ENCODE measurements at places on chromosomes 13 and 19. TPM values are rescaled to one million over a fixed set of nuclear protein-coding genes. Genes with fewer than 3 reads are reported as not detected.

Gene PALM3
- total RNA-seq: 0.34 TPM

Gene MYBPC2
- 0.21 TPM for total RNA-seq

- DNase-seq: no peak
Observed at GRCh38 chr13:31485651-31486051, 253.7 kb upstream of the RXFP2 start.

DNA sequence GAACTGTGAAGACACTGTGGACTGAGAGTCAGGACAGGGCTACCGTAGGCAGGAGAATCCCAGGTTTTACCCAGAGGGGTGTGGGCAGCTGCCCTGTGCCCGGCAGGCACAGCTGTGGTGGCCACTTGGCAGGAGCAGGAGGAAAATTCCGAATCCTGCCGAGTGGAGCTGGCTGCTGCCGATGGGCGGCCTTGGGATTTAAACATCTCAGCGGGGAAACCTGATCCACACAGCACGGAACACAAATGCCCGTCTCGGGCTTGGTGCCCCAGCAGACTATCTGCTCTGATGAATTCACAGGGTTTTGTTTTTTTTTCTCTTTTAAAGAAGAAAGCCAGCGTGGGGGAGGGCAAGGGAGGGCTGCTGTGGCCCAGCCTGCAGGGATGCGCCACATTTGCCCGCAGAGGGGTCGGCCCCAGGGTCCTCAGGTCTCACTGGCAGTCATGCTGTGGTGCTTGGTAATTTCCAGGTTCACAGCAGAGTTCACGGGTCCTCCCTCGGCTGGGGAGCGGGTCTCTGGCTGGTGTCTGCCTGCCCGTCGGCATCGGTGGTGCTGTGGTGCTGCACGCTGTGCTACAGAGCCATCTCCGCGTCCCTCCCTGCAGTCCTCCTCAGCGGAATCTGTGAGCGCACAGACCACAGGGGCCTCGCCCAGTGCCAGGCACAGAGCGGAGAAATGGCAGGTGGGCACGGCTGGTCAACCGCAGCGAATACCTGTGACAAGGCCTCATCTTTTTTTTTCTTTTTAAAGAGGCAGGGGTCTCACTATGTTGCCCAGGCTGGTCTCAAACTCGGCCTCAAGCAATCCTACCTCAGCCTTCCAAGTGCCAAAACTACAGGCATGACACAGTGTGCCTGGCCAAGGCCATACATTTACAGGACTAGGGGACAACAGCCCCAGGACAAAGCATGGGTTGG is 28.1 kb downstream of the MPND start:
- no peak for DNase-seq

DNA sequence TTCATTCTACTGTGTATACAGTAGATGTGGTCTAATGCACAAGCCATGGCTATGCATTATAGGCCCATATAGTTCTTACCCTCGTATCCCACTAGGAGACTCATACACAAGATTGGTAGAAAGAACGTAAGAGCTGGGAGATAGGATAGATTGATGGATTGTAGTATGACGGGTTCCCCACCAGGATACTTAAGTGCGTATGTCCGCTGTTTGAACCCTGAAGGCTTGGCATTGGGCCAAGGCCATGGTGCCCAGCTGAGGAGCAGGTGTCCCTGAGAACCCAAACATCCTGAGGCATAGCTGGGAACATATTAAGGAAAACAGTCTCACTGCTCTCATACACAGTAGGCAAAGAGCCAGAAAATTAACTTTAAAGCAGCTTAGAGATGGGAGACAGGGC is 617.5 kb upstream of the KLF12 start:
- DNase-seq: no peak

DNA sequence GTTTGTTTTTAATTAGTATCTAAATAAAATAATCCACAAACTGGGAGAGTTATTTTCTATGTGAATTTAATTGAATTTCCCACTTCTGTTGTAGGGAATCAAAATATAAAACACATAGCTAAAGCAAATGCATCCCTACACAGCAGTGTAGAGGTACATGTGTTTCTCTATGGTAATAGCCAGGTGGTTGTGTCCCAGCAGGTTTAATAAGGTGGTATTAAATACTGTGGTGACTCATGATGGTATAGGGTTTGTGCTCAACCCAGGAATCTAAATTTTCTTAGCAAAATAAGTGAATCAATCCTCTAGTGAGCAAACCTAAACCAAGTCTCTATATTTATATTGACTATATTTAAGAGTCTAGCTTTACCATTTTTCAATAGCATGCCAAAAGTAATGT is 30.0 kb downstream of the PCDH9 start:
- DNase-seq: no peak

DNA sequence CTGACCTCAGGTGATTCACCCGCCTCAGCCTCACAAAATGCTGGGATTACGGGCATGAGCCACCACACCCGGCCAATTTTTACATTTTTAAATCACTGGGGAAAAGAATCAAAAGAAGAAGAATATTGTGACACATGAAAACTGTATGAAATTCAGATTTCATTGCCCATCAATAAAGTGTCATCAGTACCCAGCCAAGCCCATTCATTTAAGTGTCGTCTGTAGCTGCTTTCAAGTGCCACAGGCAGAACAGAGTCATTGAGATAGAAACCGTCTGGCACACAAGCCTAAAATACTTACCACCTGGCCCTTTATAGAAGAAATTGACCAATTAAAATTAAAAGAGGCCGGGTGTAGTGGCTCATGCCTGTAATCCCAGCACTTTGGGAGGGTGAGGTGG is 15.3 kb downstream of the COLGALT1 start:
- DNase-seq: no peak

DNA sequence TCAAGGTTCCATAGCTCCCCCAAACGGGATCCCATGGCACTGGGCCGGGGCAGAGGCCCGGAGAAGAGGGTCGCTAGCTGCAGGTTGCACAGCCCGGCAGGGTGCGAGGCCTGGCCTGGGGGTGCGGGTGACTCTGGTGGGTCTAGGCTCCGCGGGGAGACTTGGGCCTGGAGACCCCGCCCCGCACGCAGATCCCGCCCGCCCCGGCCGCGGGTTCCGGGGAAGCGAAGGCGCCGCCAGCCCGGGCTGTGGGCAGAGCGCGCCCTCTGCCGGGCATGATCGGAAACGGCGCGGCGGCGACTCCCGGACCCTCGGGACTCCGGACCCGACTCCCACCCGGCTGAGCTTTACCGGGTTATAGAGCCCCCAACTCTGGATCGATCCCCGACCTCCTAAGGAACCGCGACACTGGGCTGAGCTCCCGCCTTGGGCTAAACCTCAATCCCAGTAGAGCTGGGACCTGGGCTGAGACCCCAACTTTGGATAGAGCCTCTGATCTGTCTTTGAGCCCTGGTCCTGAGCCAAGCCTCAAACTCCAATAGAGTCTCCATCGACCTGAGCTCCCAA is 3.1 kb upstream of the TNFAIP8L1 start:
- peak; percentile 70 for DNase-seq

DNA sequence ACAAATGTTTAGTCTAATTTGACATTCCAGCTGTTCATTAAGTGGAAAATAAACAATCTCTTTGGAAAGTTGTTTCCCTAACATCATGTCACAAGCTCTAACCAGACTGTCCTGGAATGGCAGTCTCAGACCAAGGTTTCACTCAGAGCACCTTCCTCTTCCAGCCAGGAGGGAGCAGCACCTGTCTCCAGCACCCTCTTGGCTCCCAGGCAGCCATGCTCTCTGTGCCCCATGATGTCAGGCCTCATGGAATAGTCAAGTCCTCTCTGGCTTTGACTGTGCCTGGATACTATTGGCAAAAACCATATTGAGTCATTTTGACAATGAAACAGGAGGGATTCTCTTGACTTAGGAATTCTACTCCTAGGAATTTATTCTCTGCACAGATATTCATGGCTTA is 171.4 kb downstream of the OXGR1 start:
- no peak for DNase-seq

GRCh38 chr19:41166944-41167804 is 25.8 kb upstream of the CYP2S1 start:
- no peak for DNase-seq

GRCh38 chr19:1789261-1790041 is 22.6 kb downstream of the ATP8B3 start:
- DNase-seq: no peak

DNA sequence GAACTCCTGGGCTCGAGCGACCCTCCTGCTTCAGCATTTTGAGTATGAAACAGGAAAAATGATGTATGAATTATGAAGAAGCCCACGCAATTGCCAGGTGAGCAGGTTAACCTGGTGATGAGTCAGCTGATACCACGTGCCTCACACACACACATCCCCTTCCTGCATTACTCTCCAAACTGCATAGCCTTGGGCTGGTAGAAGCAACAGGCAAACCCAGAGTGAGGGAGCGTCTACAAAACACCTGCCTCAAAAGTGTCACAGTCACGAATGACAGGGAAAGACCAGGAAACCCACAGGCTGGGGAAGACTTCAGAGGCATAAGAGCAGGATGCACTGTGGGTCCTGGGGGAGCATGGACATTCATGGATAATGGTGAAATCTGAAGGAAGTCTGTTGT is 192.8 kb upstream of the IRS2 start:
- DNase-seq: no peak

GRCh38 chr13:107358866-107359265 is 790.9 kb upstream of the ARGLU1 start:
- no peak for DNase-seq

DNA sequence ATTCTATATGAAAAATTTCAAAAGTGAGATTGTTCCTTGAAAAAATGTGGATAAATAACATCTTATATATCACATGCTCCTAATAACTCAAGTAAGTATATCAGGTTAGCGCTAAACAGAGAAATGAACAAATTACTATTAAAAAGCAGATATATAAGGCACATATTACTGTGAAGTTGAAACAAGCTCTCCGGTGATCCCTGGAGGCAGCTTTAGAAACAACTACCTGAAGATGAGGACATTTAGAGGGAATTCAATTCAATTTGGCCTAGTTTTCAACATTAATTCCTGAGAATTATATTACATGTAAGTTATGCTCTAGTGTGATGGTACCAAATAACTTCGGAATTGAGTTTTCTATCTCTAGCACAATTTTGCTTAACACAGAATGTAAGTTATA is 1373.6 kb upstream of the SPRY2 start:
- DNase-seq: no peak

DNA sequence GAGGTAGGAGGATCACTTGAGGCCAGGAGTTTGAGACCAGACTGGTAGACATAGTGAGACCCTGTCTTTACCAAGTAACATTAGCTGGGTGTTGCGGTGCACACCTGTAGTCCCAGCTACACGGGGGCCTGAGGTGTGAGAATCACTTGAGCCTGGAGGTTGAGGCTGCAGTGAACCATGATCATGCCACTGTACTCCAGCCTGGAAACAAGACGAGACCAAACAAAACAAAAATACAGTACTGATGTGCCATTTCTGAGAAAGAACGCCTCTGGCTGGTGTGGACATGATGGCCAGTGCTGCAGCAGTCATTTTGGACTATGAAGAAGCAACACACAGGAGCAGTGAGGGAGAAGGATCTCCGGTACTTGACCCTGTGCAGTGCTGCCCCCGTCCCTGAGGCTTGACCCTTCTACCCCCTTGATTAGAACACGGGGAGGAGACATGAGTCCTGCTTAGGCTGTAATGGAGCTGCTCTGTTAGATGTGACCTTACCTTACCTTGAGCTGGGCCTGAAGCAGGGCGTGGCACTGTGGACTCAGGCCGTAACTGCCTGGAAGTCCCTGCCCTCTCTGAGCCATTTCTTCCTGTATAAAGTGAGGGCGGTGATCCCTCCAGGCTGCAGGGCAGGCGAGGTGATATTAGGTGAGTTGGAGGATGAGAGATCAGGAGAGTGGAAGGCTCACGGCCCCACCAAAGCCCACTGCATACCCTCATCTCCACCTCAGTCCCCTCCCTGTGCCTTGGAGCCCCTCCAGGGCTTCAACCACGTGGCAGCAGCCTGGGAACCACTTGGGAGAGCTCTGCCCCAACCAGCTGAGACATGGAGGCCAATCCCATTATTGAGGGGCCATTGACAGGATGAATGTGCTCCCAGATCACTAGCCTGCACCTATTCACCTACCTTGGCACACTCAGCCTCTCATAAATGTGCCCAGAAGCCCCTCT is 5.9 kb downstream of the RPL18A start:
- DNase-seq: no peak
